ENCODE measurements at places on chromosomes 4 and X. TPM values are rescaled to one million over a fixed set of nuclear protein-coding genes. Genes with fewer than 3 reads are reported as not detected.

NAT8L gene
- not detected for total RNA-seq

SORCS2 gene
- 2.0 TPM for total RNA-seq

- H3K36me3 ChIP-seq = no peaks in the 10 kb centered on the region
- peaks cover 26% of the 10 kb centered on the region for H3K27me3 ChIP-seq
- H3K4me1 ChIP-seq = no peaks in the 10 kb centered on the region
- no peak overlapping the region for H3K4me3 ChIP-seq
Observed at GRCh38 chr4:1599026-1599481, 85.1 kb downstream of the FAM53A start.

DNA sequence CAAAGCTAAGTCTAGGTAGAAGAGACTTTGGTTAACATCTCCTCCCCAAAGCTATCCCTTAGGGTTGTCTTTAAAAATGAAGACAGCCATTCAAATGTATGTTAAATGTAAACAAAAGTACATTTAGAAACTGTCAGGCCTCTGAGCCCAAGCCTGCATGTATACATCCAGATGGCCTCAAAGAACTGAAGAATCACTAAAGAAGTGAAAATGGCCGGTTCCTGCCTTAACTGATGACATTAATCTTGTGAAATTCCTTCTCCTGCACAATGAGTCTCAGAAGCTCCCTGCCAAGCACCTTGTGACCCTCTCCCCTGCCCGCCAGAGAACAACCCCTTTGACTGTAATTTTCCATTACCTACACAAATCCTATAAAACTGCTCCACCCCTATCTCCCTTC lies 377.9 kb downstream of the FAM133A start:
- no peaks in the 10 kb centered on the region for H3K4me1 ChIP-seq
- no peaks in the 10 kb centered on the region for H3K36me3 ChIP-seq
- H3K4me3 ChIP-seq = no peak overlapping the region
- DNase-seq = no peak

DNA sequence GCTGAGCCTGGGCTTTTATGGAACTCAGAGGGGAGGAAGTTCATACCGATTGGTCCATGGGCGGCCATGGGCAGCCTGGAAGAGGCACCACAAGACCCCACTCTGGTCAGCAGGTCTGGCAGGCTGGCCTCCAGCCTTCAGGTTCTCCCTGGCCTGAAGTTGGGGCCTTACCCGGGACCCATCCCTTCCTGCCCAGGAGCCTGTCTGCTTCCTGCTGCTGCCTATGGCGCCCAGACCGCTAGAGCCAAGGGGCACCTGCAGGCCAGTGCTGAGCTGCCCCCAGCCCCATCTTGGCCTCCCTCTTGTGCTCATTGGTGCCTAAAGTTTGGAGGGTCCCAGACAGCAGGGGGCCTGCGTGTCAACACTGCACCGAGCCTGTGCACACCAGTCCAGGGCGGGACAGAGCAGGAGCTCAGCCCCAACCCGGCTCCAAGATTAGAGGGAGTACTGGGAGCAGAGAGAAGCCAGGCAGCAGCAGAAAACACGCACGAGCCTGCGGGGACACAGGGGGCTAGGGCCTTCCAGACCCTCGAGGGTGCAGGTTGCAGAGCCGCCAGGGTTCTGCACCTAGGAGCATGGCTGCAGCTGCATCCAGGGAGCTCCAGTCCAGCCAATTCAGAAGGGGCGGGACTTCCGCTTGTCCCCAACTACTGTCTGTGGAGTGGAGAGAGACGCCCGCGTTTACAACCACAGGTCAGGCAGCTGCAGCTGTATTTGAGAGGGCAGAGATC lies 30.7 kb upstream of the ZNF280C start:
- H3K27me3 ChIP-seq = no peaks in the 10 kb centered on the region
- DNase-seq = no peak
- no peaks in the 10 kb centered on the region for H3K4me1 ChIP-seq
- no peaks in the 10 kb centered on the region for H3K36me3 ChIP-seq
- H3K27ac ChIP-seq = no peak overlapping the region

DNA sequence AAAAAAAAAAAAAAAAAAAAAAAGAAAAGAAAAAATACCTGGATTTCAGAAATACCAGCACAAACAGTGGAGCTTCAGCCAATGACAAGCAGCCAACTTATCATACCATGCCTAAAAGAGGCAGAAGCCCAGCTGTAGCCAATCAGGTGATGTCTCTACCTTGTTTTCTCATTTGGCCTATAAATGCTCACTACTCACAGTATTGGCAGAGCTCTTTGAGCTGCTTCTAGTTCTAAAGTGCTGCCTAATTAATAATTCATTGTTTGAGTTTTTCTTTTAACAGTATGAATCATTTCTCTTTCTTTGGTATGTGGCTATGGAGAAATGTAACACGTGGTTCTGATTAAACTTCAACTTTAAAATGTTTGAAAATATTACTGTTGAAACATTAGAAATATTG lies 188.8 kb upstream of the TECRL start:
- no peaks in the 10 kb centered on the region for H3K36me3 ChIP-seq
- H3K4me3 ChIP-seq = no peak overlapping the region
- no peak overlapping the region for H3K27ac ChIP-seq
- no peaks in the 10 kb centered on the region for H3K27me3 ChIP-seq
- H3K4me1 ChIP-seq = no peaks in the 10 kb centered on the region
